ENCODE measurements at places on chromosomes 2 and 18.

DNA sequence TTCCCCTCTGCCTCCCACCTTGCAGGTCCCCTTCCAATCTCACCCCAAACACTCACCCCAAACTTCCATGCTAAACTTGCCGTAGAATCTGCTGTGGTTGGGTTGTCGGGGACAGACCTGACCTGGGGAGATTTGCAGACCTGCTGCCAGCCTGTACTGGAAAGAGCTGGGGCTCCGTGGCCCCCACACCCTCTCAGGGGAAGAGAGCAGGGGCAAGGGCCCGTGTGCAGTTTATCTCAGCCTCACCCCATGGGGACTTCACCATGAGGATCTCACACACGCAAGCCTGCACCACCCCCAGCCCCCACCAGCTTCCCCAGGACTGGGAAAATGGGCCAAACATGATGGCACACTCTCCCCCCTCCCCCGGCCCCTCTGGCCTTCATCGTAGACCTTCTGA, 30.7 kb downstream of the KCNIP3 start:
- DNase-seq, result no peak

- DNase-seq, result no peak
These were observed 100.7 kb upstream of the ID2 start for GRCh38 chr2:8581234-8581561.

- DNase-seq, result no peak
These were observed 5.5 kb downstream of the ASAP2 start for GRCh38 chr2:9212010-9212635.

- no peak for DNase-seq
These were observed 572 bp upstream of the ZNF516 start for GRCh38 chr18:76495435-76496193.

DNA sequence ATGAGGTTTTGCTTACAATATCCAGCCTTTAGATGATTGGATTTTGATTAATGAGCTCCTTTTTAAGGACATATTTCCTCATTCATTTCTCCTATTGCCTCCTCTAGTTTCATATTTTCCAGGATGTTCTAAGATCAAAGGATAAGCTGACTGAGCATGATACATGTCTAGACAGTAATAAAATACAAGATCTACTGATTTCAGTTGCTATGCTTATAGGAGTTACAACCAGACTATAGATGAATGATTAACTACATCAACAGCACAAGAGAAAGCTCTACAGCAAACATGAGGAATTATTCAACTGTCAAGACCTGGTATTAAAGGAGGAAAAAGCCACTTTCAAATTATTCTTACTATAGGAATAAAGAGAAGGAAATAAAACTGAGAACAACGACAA, 85.0 kb upstream of the LINC00305 start:
- no peak for DNase-seq

DNA sequence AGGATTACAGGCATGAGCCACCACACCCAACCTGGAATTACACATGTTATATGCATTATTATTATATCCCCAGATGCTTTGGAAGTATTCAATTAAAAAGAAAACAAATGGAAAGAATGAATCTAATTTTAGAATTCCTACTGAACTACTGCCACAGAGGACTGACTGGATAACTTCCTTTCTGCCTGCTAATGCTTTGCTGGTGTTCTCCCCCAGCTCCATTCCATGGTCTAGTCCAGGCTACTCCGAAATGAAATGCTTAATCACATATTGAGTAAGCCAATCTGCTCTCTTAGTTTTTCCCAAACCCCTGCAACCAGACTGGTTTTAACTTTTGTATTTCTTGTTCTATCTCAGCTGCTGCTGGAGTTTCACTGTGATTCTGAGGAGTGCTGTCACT, 519.1 kb downstream of the SOX11 start:
- no peak for DNase-seq

- no peak for DNase-seq
These were observed 55.4 kb upstream of the CCBE1 start for GRCh38 chr18:59752666-59753065.

- DNase-seq, result no peak
These were observed 23.7 kb downstream of the TBC1D8 start for GRCh38 chr2:101127319-101128056.

DNA sequence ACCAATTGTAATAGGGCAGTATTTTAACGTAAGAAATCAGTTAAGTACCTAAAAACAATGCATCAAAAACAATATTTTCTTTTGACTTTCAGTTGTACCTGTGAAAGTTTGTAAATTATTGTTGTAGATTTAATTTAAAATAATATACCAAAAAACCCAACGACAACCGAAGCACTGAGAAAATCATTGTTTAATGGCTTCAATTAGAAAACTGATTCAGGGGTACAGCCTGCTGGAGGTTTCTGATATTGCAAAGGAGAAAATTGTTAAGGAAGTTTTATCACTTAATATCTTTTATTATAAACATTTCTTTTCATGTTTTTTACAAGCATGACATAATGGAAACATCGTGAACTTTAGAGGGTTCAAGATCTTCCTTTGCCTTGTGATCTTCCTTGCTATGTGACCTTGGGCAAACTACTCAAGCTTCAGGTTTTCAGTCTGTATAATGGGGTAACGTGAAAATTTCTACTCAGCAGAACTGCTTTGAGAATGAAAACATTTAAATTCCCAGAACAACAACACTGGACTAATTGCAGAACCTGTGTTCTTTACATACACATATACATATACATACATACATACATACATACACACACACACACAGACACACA, 76.3 kb upstream of the GLS start:
- DNase-seq, result no peak

DNA sequence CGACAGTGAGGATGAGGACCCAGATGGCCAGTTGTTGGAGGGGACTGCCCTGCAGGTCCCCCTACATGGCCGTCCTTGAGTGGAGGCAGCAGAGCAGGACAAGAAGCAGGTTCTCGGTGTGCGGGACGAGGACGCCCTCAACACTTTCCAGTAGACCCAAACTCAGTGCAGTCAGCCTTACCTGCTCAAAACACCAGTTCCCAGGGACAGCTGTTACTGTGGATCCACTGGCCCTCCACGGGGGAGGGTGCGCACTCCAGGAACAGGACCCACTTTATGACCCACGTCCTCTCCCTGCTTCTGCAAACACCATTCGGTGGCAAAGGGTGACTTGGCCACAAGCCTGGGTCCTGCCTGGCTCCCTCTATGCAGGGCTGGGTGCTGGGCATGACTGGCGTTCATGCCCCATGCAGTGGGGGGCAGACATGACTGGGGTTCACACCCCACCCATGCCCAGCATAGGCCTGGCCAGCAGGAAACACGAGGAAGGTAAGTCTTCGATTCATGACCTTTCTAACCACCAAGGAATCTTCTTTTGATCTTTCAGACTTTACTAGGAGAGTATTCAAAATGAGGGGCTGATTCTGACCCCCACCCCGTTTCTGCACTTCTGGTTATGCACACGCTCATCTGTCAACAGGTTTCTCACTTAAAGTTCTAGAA, 233.7 kb downstream of the HDAC4 start:
- DNase-seq, result no peak

DNA sequence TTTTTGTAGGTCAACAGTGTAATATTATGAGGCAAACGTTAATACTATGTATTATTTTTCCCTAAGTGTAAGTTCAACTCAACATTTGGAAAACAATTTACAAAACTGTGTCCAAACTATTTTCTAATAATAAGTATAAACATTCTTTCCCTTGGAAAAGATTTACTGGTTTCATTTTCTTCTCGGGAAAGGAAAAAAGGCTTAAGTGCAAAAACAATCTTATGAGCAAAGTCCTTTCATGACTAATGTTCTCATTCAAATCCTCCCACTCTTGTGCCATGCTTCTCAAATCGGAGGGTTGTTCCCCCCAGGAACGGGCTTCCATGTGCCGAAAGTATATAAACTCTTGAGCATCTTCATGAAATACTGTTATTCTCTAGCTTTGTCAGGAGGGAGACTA, 19.8 kb upstream of the L3MBTL4 start:
- no peak for DNase-seq

- no peak for DNase-seq
These were observed 219.3 kb downstream of the NEDD4L start for GRCh38 chr18:58263055-58263957.
